ENCODE measurements at places on chromosomes 2 and 18.

GRCh38 chr2:218861645-218862318 lies 2.2 kb downstream of the WNT6 start:
- no peak for DNase-seq

DNA sequence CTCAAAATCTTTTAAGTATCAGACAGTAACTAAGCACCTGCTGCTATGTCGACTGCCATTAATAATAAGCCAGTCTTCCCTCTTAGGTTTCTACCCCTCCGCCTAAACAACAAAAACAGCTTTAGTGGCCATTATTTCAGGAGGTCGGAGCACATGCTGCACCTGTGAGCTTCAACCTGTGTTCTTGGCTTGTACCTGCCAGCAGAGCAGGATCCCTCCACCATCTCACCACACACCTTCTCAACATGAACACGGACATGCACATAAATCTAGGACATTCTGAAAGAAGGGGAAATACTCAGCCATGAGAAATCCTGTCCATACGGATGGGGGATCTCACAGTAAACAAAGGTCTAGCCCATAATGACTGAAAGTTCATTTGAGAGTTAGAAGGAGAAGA lies 3.7 kb downstream of the CYB5A start:
- no peak for DNase-seq

GRCh38 chr2:229714736-229715541 lies 584 bp upstream of the DNER start:
- no peak for DNase-seq

- DNase-seq = no peak
Observed at GRCh38 chr18:35810520-35810919, 162.0 kb upstream of the RMP24 start.

DNA sequence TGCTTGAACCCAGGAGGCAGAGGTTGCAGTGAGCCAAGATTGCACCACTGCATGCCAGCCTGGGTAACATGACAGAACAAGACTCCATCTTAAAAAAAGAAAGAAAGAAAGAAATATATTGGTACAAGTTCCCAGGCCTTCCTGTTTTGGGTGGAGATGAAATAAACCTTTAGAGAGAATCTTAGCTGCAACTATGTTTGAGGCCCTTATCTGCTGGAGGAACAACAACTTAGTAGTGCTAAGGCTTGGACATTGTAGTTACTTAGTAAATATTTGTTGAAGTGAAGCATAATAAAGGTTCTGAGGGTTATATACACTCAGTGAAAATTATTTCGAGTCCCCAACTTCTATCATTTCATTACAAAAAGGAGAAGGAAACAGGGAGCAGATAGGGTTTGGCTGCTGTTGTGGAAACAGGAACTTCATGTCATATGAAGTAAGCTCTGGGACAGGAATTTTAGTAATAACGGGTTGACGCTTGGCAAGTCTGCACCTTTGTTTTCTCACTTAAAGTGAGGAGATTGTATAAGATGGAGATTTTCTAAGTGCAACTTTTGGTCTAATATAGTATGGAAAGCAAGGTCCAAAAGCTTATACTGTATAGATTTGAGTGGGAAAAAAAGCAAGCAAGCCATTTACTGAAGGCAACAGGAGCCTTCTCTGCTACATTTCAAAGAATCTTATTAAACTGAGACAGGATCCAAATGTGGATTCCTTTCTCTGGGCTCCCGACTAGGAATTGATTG lies 40.0 kb upstream of the AGPS start:
- no peak for DNase-seq

- DNase-seq = no peak
Observed at GRCh38 chr2:232367591-232368233, 10.8 kb upstream of the ALPP start.

DNA sequence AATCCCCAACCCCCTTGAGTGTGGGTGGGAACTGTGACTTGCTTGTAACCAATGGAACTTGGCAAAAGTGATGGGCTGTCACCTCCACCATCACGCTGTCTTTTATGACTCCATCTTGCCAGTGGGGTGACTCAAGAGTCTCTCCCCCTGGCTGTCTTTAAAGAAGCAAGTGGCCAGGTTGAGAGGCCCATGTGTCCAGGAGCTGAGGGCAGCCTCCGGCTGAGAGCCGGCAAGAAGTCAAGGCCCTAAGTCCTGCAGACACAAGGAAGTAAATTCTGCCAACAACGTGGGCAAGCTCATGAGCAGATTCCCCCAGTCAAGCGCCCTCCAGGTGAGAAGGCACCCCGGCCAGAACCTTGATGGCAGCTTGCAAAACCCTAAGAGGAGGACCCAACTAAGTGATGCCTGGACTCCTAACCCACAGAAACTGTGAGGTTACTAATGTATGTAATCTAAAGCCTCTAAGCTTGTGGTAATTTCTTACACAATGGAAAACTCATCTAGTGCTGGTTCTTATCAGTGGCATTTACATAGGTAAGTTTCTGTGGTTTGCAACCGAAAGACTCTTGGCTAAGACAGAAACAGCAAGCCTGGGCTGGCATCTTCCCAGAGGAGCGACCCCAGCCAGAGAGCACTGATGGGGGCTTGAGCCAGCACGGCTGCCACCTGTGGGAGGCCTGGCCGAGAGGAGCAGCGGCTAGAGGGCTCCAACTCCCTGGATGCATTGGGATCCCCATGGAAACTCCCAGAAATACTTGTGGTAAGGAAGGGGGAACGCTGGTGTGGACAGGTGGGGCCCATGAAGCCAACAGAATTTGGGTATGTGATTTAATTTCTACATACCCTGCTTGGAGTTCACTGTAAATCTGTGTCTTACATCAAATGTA lies 49.3 kb downstream of the CIB4 start:
- DNase-seq = no peak

DNA sequence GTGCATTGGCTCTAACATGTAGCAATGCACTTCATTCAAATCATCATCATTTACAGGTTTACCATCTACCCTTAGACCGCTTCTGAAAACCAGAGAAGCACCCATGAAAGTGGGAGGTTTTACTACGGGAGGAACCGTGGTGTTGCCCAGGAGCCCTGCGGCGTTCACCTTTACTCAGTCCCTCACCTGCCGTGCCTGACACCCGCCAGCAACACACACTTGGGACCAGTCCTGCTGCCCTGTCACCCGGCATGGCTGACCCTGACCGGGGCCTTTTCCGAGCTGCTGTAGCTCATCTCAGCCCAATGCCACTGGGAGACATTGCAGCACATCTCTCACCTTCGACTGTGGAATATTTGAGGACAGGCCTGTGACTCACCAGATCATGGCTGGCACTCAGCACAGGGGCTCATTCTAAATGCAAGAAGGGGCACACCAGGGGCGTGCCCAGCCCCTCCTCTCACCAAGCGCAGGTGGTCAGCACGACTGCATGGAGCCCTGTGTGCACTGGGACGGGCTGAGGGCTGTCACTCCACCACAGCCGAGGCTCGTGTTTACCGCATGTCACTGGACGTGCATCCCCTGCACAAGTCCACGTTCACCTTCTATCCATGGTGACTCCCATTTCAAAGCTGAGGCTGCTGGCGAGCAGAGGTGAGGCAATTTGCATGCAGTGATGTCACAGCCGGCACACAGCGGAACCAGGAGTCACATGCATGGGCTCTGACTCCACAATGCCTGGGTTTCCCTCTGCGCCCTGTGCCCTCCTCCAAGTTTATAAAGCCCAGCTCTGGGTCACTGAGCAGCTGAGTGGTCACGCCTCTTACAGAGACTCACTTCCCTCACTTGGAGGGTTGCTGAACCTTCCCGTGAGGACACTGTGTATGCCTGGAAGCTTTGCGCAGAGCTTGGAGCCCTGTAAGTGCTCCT lies 76.7 kb upstream of the SNTG2 start:
- no peak for DNase-seq

GRCh38 chr2:12675801-12676200 lies 40.9 kb upstream of the TRIB2 start:
- DNase-seq = no peak

DNA sequence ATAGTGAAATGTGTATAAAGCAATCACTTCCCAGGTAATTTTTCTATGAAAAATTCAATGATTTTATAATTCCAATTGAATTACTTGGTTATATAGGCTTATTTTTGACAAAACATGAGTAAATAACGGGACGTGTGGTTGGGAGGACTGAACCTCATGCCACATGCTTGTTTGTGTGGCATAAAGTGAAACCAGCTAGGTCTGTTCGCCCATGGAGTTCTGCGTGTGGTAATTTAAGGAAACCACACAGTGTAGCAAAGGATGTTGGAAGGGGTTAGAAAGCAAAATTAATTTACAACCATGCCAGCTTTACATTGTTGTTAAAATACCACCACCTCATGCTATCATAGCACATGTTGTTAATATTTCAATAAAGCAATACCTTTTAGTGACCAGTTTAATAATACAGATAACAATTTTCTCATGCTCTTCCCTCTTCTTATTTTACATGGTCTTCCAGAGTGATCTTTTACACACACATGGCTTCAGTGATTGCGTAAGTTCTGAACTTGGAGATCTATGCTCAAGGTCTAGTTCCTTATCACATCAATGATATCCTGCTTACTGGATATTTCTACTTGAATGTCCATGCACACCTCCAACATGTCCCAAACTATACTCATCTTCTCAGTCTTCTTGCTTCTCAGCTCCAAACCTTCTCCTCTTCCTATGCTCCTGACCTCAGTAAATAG lies 156.4 kb upstream of the ITGA4 start:
- no peak for DNase-seq

DNA sequence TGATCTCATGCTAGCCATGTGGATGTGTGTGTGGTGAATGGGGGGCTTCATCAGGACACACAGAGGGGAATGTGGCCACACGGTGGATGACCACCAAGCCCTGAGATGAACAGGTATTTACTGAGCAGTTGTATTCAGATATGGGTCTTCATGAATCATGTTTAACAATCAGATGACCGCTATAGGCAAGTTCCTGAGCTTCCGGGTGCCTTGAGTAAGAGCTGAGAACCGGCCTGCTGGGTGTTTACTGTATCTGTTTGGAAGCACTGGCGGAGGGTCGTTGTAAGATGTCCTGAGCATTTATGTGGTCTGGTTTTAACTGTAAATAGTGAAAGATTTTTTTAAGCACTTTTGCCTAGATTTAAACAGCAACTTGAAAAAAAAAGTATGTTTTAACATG lies 43.9 kb downstream of the BOLA3 start:
- no peak for DNase-seq

DNA sequence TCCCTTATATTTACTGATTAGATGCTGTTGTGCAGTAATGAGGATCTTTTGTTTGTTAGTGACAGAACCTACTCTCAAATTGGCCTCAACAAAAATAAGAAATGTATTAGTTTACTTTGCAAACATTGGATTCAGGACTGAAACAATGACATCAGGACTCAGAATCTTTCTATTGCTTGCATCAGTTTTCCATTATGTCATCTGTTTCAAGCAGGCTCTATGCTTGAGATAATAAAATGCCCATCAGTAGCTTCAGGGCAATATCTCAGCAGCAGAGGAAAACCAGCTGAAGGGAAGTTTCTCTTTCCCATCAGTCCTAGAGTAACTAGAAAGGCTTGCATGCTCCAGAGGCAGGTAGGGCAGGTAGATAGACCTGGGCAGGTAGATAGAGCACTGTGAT lies 375.5 kb upstream of the SLC8A1 start:
- DNase-seq = no peak

DNA sequence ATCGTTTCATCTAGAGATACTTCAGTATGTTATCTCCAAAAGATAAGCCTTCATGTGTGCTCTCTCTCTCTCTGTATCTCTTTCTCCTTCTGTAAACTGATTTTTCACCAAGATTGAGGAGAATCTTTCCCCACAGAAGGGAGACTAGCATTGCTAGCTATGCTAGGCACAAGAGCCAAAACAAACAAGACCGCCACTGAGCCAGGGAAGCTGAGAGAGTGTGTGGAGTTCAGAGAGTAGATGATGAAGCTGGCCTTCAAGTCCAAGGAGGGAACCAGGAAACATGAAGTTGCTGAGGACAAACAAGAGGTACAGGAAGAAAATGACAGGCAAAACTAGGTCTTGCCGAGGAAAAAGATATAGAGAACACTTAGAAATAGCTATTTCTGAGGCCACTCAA lies 23.4 kb downstream of the DAPL1 start:
- DNase-seq = no peak

DNA sequence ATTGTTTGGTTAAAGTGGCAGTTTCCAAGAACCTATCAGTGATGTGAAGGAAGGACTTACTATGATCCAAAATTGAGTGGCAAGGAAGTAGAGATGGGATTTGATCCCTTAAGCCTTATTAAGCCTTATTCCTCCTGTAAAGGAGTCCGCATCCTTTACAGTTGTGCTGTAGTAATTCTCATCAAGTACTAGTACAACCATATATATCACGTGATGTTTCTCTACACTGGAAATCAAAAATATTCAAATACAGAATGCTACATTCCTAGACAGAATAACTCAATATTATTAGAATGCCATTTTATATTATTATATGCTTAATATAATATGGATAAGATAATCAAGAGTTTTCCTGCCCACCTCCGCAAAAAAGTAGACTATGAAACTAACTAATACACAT lies 312.4 kb upstream of the SPHKAP start:
- DNase-seq = no peak

DNA sequence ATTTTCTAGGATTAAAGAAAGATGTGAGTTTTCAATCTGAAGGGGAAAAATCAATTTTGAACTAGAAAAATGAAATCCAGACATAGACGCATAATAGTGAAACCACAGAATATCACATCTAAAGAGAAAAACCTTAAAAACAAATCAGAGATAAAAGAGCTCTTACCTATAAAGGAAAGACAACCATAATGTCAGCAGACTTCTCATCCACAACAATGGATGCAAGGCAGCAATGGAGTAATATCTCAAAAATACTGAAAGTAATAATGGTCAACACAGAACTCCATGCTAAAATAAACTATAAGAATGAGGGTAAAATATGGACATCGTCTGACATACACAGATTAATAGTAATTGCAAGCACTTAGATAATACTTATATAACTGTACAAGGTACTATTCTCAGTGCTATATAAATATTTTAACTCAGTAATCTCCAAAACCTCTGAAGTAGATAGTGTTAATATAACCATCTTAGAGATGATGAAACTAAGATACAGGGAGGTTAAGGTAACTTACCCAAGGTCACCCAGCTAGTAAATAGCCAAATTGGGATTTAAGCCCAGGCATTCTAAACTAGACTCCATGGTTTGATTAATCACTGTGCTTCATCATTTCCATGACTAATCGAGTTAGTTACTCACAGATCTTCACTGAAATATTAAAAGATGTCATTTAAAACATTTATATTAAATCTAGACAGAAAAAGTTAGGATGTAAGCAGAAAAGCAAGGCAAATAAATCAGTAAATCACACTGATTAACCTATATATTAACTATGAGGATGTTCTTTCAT lies 89.4 kb upstream of the SPTBN1 start:
- DNase-seq = no peak

- no peak for DNase-seq
Observed at GRCh38 chr2:136113209-136113971, 4.6 kb downstream of the CXCR4 start.

GRCh38 chr2:60490848-60491247 lies 62.6 kb downstream of the BCL11A start:
- DNase-seq = peak; percentile 74

GRCh38 chr2:31012406-31012805 lies 125.8 kb downstream of the GALNT14 start:
- DNase-seq = no peak

- DNase-seq = no peak
Observed at GRCh38 chr18:6542296-6542695, 127.6 kb upstream of the L3MBTL4 start.

- no peak for DNase-seq
Observed at GRCh38 chr2:59790186-59791003, 763.1 kb downstream of the BCL11A start.

All from hematopoietic multipotent progenitor cell treated with erythropoietin and hydrocortisone succinate and interleukin-3 and kit ligand, for 17 days (in vitro differentiated cells).